AG09319 (cell line): ENCODE measurements at places on chromosomes 7 and 10.

DNA sequence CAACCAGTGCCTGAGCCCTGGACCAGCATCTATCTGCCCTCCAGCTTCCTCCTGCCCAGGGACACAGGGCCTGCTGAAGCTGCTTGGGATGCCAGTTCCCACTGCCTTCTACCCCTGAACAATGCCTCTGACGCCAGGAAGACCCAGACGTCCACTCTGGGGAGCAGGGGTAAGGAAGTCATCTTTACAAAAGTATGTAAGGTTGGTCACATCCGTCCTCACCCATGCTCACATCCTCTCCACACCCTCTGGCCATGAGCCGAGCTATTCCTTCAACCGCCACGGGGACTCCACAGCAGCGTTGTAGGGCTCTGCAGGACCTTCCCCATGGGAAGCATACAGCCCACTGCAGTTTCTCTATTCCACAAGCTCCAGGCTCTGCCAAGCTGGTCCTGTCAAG lies 58.5 kb downstream of the CLRN3 start:
- DNase-seq, result no peak

GRCh38 chr10:83921984-83922860 lies 217.1 kb upstream of the GHITM start:
- DNase-seq, result no peak

DNA sequence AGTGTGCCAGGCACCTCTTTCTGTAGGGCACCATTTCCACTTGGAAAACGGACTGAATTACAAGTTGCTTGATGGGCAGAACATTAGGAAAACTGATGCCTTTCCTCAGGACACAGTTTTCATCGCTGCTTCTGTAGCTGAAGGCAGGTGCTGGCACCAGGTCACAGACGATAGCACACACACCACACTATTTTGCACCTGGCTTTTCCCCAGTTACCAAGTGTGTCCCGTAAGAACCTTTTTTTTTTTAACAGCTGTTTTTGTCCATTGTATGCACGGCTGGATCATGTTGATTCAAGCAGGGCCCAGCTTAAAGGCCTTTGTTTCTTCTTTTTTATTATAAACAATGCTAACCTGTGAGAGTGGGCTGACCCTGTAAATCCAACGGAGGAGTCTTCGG lies 1.3 kb upstream of the GET4 start:
- DNase-seq, result no peak

DNA sequence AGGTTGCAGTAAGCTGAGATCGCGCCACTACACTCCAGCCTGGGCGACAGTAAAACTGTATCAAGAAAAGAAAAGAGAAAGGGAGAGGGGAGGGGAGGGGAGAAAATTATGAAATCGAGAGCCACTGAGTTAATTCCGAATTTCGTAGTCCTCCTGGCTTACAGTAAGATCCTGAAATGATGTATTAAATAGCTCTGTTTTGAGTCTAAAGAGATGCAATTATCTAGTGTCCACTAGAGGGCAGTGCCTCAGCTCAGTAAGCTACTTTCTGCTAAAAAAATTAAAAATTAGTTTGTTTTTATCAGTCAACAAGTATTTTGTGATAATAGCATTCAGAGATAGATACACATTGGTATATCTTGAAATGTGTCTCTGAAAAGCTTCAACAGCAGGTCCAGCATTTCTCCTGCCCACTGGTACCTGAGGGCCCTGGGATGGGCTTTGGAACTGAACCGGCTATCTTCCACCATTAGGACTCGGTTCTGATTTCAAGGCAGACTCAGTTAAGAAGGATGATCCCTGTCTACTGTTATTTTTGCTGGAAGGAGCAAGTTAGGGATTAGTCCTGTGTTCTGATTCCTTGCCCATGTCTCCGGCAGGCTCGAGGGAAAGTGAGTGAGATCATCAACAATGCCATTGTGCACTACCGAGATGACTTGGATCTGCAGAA lies 19.5 kb downstream of the TSPAN33 start:
- peak; percentile 38 for DNase-seq

GRCh38 chr10:3784510-3785250 lies at the start of gene KLF6:
KLF6 (minus strand) TSS chr10:3785209; CDS start chr10:3785014, 195 bp downstream.
- DNase-seq, result no peak

DNA sequence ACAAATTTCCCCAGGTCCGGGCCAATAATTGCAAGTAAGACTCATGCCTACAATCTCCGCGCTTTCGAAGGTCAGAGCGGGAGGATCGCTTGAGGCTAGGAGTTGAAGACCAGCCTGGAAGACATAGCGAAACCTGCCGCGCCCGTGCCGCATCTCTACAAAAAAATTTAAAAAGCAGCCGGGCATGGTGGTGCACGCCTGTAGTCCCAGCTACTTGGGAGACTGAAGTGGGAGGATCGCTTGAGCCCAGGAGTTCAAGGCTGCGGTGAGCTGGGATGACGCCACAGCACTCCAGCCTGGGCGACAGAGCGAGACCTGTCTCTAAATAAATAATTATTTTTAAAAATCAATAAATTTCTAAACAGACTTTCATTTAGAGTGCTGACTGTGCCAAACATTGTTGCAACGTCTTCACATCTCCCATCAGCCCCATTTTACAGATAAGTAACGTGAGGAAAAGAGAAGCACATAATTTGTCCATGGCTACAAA lies 494 bp upstream of the CFAP43 start:
- no peak for DNase-seq

DNA sequence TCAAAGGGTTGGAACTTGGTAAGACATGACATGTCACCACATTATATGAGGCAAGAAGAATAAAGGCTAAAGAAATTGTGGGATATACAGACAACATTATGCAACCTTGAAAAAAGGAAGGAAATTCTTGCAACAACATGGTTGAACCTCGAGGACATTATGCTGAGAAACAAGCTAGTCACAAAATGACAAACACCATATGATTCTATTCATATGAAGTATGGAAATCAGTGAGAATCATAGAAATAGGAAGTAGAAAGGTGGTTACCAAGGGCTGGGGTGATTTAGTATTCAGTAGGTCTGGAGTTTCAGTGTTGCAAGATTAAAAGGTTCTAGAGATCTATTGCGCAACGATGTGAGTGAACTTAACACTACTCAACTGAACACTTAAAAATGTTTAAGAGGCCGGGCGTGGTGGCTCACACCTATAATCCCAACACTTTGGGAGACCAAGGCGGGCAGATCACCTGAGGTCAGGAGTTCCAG lies 126.9 kb upstream of the TBX20 start:
- no peak for DNase-seq

GRCh38 chr7:12715372-12716133 lies 28.1 kb downstream of the ARL4A start:
- DNase-seq, result peak; percentile 83

GRCh38 chr10:88390041-88390440 lies 193.1 kb downstream of the RNLS start:
- no peak for DNase-seq

- DNase-seq, result no peak
Observed at GRCh38 chr7:26868841-26869495, 4.6 kb upstream of the SKAP2 start.

GRCh38 chr10:86804805-86805204 lies 48.4 kb downstream of the BMPR1A start:
- DNase-seq, result no peak

DNA sequence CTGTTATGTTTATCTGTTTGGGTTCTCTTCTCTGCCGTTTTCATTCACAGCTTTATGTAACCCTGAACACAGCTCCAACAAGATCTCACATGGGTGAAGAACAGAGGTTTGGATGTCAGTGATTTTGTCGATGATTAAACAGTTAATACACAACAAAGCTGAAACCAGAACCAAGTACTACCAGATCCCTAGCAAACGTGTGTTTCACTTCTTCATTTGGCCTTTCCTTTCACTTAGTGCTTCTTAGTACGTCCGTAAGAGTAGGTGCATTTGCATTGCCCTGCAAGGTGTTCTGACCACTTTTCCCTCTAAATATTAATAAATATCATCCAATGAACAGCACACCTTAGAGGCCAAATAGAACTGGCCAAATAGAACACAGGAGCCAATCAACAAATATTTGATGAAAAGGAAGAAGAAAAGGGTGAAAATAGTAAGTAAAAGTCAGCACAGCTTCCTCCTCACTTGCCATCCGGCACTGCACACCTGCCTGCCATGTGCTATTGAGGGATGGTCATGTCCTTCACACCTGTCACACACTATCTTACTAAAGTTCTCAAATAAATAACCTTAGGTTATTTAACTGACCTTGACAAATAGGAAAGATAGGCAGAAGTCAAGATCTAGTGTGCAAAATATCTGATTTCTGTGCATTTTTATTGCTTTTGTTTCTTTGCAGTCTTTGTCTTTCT lies 252.6 kb upstream of the ANKRD30A start:
- DNase-seq, result no peak

GRCh38 chr7:23184709-23185359 lies 3.0 kb downstream of the NUP42 start:
- DNase-seq, result peak; percentile 29

GRCh38 chr7:81616951-81617350 lies 152.9 kb downstream of the HGF start:
- DNase-seq, result no peak

DNA sequence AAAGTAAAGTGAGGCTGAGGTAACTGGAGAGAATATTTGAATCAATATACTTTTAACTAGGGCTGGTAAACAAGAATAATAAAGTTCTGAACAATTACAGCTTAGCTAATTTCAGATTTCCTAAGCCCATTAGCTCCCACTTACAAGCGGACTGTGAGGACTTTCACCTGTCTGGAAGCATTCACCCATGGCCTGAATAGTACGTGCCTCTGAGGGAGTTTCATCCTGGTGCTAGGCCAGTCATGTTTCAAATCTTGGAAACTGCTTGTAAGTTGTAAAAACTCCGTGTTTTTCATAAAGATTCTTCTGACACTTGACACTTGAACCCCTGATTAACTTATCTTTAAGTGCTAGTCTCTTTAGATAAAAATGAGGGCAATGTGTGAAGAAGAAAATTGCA lies 975.2 kb upstream of the GHITM start:
- no peak for DNase-seq

DNA sequence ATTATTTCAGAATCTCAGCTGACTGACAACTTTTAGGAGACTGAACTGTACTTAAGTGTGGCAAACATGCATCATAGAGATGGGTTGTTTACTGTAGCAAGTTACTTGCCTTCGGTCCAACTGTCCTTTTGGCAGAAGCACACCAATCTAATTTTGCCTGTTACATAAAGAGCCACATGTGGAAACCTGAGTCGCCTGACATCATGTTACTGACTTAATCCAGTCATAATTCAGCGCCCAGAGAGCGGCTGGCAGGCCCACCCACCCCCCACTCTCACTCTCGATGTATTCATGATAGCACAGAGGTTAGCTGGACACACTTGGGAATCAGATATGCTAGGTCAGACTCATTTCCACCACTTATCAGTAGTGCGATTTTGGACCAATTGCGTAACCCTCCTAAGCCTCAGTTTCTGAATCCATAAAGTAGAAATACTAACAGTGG lies 57.3 kb upstream of the CAPZA2 start:
- peak; percentile 67 for DNase-seq

DNA sequence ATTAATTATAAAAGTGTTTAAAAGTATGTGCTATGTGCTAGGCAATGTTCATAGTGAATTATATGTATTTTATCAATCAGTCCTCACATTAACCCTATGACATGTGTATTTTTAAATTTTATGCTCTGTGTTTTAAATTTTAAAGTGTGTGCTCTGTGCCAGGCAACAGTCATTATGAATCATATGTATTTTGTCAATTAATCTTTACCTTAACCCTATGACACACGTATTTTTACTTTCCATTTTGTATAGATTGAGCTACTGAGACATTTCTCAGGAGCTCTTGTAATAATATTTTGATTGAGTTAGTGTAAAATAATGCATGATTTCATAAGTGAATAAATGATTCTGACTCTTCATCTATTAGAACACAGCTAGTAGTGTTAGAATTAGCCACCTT lies 117.8 kb downstream of the THSD7A start:
- no peak for DNase-seq

GRCh38 chr10:25888627-25889026 lies 45.4 kb upstream of the MYO3A start:
- DNase-seq, result no peak

GRCh38 chr7:153010416-153010815 lies 250.9 kb downstream of the ACTR3B start:
- DNase-seq, result no peak

DNA sequence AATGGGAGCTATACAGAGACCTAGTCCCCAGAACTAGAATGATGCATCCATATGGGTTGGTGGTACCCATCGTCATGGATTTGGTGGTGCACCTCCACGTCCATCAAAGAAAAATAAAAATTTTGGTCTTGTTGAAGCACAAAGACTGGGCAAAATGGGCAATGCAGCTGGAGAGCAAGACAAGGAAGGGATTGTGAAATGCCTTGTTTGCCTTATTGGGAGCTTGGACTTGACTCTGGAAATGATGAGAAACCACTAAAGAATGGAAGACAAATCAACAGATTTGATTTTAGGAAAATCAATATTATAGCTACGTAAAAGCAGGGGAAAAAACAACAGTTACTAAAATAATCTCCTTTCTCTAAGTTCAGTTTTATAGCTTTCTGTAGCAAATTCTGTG lies 150.9 kb downstream of the CPED1 start:
- DNase-seq, result no peak

- DNase-seq, result no peak
Observed at GRCh38 chr10:124996854-124997215, 54.9 kb downstream of the ZRANB1 start.

DNA sequence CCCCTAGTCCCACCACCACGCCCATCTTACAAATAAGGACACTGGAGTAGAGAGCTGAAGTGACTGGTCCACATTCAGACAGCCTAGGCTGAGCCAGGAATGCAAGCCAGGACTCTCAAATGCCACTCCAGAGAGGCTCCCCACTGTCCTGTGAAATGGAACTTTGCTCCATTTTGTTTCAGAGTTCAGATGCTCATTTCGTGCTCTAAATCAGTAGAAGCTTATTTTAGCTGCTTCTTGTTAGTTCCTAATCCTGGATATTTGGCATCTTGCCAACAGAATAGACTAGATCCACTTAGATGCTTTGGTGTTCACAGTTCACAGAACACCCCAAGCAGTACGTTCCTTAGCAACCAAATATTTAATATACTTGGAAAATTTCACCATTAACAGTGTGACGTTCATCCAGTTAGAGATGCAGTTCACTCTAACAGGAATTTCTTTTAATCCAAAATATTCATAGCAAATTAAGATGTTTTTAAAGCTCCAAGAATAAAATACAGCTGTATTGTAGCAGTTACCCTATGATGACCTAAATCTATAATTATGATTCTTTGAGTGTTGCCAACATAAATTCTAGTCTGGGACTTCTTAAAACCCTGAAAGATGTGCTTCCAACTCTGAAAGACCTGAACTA lies 7.3 kb downstream of the MMP21 start:
- DNase-seq, result peak; percentile 8

DNA sequence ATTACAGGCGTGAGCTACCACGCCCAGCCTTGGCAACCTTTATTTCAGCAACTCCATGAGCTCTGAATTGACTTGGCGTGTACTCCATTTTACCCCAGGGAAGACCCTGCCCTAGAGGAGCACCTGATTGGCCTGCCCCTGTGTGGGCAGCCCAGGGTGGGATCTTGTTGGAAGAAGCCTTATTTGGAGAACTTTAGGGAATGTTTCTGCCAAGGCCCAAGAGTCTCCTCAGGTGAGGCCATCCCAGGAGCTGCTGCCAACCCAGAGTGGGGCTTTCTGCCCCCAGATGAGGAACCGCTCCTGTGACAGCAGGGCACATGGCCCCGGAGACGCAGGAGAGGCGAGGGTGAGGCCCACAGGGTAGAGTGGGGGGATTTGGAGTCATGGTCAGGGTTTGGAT lies 42.0 kb downstream of the VWA2 start:
- DNase-seq, result no peak

- DNase-seq, result no peak
Observed at GRCh38 chr7:49166441-49166840, 242.1 kb downstream of the CDC14C start.

GRCh38 chr7:289756-290553 lies at the start of gene FOXL3:
FOXL3 (plus strand) TSS chr7:290170; CDS start chr7:290170, 0 bp downstream.
- no peak for DNase-seq
